ENCODE measurements at places on chromosomes 6 and 20.
A peak's percentile ranks its signal among the peaks of the same experiment; 100 is the strongest.

DNA sequence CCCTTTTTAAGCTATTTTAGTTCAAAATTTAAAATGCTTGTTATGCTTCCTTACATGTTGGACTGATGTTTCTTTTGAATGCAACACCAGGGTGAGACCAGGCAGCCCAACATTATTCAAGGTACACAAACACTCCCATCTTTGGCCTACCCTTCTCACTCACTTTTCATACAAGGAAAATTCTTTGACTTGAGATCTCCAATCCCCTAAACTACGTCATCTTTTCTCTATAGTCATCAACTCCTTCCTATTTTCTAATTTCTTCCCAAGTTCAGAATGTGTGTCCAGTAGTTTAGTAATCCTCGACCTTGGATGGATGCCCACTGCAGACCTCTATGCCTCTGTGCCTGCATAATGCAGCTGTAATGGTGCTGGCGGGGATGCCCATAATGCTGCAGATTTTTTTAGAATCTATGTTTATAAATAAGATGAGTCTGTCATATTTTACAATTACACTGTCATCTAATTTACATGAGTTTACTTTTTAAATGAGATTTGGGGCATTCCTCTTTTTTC lies 108.7 kb downstream of the ID4 start:
- DNase-seq, result no peak

DNA sequence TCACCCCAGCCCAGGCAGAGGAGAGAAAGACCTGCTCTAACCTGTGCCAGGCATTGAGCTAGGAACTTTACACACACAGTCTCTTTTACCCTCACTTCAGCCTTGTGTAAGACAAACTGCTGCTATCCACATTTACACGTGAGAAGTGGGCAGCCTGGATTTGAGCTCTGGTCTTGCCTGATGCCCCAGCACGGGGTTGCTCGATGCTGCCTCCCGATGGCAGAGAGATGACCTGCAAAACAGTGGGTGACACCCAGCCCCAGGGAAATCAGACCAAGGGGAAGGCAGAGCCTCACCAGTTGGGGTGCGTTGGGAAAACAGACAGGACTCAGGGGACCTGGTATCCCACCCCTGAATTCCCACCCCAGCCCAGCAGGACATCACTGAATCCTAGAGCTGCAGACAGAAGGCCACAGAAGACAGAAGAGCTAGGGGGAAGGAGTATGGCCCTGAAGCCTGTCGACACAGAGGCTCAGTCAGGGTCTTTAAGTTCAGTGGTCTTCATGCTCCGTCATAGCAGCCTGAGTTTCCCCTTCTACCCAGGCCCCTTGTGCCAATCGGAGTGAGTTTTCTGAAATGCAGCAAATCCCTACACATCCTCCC lies 990 bp downstream of the BPI start:
- DNase-seq, result no peak

GRCh38 chr6:56073315-56073714 lies 174.1 kb downstream of the COL21A1 start:
- no peak for DNase-seq

DNA sequence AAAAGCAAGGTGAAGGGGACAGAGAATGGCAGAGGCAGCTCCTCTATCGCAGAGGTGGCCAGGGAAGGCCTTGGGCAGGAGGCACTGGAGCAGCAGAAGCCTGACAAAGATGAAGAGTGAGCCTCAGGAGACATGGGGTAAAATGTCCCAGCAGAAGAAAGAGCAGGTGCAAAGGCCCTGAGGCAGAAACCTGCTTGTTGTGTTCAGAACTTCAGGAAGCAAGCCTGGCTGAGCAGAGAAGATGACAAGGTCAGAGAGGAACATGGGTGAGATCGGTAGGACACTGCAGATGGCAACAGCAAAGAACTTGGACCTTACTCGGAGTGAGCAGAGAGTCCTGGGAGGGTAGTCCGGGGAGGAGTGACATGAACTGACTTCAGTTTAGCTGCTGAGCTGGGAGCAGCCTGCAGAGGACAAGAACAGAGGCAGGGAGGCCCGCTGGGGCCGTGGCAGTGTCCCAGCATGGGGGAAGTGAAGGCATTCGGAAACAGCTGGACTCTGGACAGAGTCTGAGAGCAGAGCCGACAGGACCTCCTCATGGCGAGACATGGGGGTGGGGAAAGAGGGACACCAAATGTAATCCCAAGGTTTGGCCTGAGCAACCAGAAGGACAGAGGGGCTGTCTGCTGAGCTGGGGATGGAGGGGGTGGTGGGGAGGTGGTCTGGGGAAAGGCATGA lies 106.3 kb downstream of the PREX1 start:
- no peak for DNase-seq

GRCh38 chr6:111944541-111944940 lies 71.3 kb upstream of the FYN start:
- no peak for DNase-seq

DNA sequence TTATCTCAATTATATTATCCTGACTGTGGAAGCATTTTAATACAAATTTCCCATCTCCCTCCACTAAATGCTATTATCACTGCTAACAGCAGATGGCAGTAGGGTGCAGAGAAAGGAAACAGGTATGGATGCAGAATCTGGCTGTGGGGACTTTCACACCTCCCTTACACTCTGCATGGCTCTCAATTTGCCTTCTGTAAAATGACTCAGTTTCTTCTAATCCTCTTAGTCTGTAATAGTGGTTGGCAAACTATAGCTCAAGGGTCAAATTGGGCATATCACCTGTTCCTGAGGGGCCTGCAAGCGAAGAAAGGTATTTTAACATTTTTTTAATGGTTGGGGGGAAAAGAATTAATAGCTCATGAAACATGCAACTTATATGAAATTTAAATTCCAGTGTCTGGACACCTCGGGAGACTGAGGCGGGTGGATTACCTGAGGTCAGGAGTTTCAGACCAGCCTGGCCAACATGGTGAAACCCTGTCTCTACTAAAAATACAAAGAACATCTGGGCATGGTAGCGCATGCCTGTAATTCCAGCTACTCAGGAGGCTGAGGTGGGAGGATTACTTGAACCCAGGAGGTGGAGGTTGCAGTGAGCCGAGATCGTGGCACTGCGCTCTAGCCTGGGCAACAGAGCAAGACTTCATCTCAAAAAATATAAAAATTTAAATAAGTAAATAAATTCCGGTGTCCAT lies 83.5 kb downstream of the ZMYND8 start:
- DNase-seq, result peak; percentile 30

- no peak for DNase-seq
Measured at GRCh38 chr20:63090052-63090451, 83.3 kb upstream of the BHLHE23 start.

- DNase-seq, result no peak
Measured at GRCh38 chr6:90975741-90976140, 388.9 kb upstream of the MAP3K7 start.

- no peak for DNase-seq
Measured at GRCh38 chr20:62015540-62016288, 50.0 kb downstream of the TAF4 start.

DNA sequence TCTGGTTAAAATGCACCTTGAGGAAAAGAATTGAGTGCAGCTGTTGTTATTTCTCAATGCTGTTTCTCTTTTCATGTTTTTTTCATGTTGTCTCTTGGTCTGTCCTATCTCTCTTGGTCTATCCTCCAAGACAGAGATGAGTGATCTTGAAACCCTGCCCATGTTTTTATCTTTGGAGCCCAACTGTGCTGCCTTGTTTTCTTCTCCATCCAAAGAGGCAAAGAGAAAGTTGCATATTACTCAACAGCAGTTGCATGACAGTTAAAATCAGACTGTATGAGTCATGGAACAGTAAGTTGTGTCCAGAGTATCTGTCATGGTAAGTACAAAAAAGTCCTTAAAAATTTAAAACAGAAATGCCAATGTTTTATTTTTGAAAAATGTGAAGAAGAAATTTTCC lies 26.2 kb downstream of the BCAS1 start:
- no peak for DNase-seq

DNA sequence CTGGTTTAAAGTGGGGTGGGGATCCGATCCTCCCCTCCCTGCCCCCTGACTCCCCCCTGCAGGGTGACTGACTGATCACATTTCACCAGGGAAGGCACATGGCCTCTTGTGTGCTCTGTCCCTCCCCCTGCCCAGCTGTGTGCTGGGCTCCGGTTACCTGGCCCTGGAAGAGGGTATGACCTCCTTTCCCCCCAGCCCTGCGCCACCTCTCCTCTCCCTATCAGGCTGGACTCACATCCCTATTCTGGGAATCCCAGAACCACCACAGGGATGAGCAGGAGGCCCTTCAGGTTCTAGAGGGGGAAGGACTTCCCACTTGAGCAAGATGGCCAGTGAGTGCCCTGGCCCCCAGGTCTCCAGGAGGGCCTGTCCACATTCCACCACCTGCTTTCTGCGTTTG lies 2.1 kb upstream of the IP6K3 start:
- DNase-seq, result no peak

- DNase-seq, result no peak
Measured at GRCh38 chr6:148214667-148215066, 128.0 kb upstream of the SASH1 start.

DNA sequence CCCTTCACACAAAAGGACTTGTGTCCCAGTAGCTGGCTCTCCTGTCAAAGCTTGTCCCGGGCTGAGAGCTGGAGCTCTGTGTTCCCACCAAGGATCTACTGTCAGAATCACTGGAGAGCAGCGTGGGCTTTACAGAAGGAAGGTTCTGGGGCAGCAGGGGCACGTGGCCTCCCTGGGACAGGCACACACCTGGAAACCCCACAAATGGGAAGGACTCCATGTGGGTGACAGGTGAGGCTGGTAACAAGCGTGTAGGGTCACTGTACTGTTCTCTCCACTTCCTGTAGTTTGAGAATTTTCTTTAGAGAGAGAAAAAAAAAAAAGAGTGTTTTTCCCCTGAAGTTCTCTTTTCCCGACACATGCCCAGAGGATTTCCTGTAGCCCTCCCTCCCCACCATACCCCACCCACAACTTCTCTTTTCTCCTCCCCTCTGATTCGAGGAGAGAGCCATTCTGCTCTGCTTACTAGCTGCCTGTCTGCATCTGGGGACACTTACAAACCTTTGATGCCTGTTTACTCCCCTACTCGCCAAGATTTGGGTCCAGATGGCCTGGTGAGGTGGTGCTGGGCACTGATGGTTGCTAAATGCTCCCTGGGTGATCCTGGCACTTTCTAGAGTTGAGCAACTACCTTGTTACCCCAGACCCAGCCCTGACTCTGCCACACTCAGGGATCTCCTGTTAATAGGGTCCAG lies 84.1 kb upstream of the SIRPA start:
- DNase-seq, result no peak

DNA sequence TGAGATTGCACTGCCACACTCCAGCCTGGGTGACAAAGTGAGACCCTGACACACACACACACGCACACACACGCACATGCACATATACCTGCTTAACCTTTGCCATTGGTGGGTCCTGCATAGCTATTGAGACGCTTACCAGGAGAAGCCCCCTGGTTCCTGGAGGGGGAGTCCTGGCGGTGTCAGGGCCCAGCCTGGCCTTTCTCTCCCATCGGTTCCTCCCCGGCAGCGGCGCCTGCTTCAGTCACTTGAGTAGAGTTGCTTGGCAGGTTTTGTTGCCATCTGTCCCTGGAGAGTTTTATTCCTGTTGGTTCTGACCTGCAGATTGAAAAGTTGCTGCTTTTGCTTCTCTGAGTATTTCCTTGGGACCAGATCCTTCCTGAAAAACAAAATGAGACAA lies 20.6 kb upstream of the FAM209A start:
- no peak for DNase-seq

DNA sequence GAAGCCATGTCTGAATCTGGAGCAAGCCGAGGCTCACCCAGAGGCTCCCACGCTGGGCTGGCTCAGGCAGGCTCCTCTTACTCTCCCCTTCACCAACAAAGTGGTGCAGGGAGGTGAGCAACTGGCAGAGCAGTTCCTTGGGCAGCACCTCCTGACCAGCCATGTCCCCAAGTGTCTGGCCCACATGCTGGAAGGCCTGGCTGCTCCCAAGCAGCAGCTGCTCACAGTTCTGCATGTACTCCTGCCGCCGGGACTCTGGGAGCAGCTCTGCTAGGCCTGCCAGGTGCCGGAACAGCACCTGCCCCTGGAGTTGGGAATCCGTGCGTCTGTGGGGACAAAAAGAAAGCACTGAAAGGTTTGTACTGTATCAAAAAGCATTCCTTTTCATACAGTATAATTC lies 57.1 kb upstream of the LYRM2 start:
- DNase-seq, result no peak

Data from T-helper 2 cell (primary cell).